ENCODE measurements at places on chromosomes 1 and 21.

GRCh38 chr1:234253732-234254131, 119.5 kb upstream of the COA6 start:
- no peak for DNase-seq

DNA sequence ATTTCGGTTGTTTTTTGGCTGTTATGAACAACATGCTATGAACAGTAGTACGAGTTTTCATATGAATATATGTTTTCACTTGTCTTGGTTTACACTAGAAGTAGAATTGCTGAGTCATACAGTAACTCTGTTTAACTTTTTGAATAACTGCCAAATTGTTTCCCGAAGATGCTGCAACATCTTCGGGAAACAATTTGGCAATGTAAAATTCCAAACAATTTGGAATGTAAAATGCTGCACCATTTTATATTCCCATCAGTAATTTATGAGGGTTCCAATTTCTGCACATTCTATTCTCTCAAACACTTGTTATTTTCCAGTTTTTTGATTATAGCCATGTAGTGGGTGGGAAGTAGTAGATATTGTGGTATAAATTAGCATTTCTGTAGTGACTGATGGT, 11.6 kb downstream of the PCBP3 start:
- DNase-seq = no peak

- no peak for DNase-seq
Observed at GRCh38 chr1:215146240-215146975, 63.9 kb downstream of the KCNK2 start.

DNA sequence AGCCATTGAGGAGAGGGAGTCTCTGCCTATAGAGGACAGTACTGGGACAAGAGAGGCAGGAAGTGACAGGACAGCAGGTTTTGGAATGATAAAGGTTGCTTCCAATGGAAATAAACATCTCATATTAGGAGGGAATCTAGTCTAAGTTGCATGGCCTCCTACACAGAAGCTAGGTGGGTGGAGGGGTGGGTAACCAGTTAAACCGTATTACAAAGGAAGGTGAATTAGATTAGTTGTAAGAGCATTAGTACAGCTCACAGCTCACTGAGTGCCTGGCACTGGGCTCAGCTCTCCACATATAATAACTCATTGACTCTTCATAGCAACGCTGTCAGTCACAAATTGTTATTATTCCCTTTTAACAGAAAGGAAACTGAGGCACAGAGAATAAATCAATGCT, 468.1 kb downstream of the PTPRU start:
- no peak for DNase-seq

GRCh38 chr1:101293461-101294051, 56.7 kb downstream of the S1PR1 start:
- DNase-seq = no peak

- DNase-seq = no peak
Observed at GRCh38 chr1:7261490-7261889, 476.2 kb downstream of the CAMTA1 start.

GRCh38 chr1:204172404-204173029, 6.4 kb upstream of the REN start:
- no peak for DNase-seq

DNA sequence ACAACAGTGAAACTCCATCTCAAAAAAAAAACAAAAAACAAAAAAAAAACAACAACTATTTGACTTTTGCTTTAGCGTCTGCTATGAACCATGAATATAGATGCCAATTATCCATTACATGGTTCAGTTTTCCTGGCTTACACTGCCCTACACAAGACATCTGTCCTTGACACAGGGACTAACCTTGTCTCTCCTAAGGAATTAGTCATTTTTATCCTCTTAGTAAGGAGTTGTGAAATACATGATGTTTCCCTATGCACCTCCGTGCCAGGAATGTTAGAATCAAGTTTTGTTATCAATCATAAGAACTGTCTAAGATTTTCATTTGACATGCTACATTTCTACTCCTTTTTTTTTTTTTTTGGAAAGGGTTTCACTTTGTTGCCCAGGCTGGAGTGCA, 241.8 kb downstream of the KIF26B start:
- no peak for DNase-seq

DNA sequence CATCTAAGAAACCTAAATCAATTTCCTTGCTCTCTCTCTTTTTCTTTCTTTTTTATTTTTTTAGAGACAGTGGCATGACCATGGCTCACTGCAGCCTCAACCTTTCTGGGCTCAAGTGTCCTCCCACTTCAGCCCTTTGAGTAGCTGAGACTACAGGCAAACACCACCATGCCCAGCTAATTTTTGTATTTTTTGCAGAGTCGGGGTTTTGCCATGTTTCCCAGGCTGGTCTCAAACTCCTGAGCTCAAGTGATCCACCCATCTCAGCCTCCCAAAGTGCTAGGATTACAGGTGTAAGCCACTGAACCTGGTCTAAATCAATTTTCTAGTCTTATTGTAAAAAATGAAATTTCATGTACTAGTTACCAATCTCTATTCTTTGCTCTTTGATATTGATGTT, 108.9 kb downstream of the LHX8 start:
- no peak for DNase-seq

DNA sequence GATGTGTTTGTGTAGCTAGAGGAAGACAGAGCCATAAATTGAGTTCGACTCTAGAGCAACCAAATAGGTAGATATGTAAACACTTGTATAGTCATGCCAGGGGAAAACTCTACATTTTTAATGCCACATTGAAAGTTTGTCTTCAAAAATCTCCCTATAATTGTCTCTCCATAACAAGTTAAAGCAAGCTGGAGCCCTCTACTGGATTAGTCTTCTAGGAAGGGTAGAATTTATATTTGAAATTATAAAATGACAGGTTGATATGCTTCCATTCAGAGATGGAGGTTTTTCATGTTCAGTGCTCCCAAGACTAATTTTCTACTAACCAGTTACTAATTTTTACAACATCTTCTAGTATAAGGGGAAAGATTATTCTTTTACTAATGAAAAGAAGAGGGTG, 13.1 kb upstream of the COL24A1 start:
- DNase-seq = no peak

DNA sequence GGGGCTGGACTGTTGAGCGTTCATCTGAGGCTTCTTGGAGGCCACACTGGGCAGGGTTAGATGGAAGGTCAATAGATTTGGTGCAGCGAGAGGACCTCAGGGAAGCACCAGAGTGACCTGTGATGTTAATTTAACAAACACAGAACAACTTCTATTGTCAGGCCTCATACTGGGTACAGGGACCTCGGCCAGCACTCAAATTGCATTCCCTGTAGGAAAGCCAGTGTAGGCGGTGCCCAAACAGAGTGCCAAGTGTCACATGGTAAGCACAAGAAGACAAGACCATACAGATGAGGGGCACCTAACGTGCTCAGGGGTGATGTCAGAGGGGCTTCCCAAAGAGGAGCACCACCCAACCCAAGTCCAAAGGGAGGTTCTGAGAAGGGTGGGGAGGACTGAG, 1.3 kb downstream of the TMEM269 start:
- DNase-seq = no peak

DNA sequence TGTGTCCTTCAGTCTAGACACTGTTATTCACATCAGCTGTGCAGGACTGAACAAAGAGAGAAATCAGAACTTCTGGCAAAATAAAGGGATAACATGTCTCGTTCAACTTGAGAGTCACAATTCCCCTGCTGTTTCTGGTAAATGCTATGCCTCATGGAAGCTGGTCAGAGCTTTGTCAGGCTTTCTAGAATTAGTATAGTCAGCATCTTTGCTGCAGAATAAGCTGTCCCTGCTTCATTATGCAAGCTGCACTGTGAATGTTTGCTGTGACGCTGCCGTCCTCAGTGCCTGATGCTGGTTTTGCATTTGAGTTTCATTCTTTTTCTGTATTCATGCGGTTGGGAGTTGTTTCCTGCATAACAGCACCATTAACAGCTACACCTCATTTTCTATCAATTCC, 96.4 kb upstream of the KCNJ6 start:
- no peak for DNase-seq

GRCh38 chr1:183424691-183425090, 6.5 kb upstream of the NMNAT2 start:
- DNase-seq = no peak

- no peak for DNase-seq
Observed at GRCh38 chr1:51268634-51269033, 32.6 kb downstream of the RNF11 start.

DNA sequence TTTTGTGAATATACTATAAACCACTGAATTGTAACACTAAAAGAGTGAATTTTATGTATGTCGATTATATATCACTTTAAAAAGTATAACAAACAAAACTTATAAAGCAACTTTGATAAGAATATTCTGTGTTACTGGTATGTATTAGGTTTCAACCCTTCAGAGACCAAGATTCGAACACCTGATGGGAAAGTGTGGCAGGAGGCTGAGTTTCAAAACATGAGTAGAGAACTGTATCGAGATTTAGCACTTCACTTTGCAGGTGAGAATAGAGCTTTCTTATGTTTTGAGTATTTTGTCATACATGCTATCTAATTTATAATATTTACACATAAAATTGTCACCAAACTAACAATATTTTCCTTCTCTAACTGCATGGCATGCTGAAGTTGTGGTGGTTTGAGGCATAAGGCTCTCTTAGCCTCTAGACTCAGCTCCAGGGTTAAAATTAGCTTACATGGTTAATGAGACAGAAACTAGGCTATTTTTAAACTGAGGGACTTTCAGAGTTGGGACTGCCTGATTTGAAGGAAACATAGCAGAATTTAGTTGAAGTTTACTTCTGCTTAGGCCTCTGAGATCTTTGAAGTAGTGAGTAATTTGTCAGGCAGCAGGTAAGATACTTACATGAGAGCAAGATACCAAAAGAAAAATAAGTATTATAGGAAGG, 48.6 kb downstream of the CEP350 start:
- no peak for DNase-seq

DNA sequence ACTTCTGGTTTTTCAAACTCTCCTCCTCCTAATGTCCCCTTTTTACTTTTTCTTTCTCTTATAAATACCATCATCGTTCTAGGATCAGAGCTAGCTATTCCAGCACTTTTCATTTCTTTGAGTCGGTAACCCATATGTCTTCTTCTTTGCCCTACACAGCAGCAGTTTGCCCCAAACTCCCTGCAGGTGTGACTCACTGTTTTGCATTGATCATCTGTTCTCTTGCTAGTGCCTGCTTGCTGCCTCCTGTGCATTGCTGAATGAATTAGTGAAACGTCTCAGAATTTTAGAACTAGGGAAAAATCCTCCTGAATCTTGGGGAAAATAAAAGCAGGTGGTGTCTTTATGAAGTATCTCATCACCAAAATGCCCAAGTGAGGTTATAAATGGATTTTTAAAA, 21.7 kb downstream of the KCNK2 start:
- DNase-seq = no peak

DNA sequence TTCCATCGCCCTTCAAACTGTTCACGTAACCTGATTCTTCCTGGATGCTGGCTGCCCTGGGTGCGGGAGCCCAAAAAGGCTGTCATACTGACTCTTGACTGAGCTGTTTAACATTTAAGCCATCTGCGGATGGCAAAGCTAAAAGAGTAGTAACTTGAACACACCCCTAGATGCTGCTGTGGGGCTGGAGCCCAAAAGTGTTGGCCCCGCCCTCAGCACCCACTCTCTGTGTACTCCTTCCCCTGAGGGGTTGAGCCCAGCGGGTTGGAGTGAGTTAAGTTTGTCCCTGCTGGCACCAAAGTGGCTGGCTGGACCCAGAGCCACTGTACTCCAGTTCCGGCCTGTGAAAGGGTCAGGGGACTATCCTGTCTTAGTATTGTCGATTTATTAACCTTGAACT, 640.6 kb downstream of the PTPRU start:
- no peak for DNase-seq

GRCh38 chr21:43652616-43653015, 6.7 kb downstream of the HSF2BP start:
- DNase-seq = no peak

- no peak for DNase-seq
Observed at GRCh38 chr1:202688401-202688800, 21.9 kb downstream of the SYT2 start.

- DNase-seq = no peak
Observed at GRCh38 chr1:13540866-13541265, 27.1 kb upstream of the LRRC38 start.

GRCh38 chr1:28258628-28259251, 578 bp upstream of the SESN2 start:
- no peak for DNase-seq

GRCh38 chr21:34988625-34989024, 60.5 kb downstream of the RUNX1 start:
- DNase-seq = no peak
